ENCODE measurements at places on chromosomes 5 and 9.
A peak's percentile ranks its signal among the peaks of the same experiment; 100 is the strongest.

DNA sequence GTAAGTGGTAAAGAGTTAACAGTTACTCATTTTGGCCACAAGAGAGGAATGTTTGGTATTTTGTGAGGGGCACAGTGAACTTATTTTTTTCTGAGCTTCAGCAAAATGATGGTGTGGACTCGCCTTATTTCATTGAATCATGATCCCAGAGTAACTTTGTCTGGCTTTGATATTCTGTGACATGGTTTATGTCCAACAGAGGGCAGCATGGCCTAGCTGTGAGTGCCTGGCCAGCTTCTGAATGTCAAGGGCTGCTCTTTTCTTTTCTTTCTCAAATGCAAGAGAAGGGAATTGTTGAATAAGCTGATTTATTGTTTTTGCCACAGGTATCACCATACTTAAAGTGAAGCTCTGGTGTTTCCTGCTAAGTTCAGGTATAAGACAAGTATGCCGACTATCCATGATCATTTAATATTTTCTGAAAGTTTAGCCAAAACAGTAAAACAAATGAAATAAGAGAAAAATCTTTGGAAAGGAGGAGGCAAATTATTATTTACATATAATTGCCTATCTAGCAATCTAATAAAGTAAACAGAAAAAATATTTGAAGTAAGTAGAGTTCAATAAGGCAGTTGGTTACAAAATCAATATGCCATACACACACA is 31.7 kb downstream of the MRPL22 start:
- DNase-seq = peak; percentile 80

- DNase-seq = no peak
Measured at GRCh38 chr9:89515416-89515815, 17.5 kb upstream of the SEMA4D start.

DNA sequence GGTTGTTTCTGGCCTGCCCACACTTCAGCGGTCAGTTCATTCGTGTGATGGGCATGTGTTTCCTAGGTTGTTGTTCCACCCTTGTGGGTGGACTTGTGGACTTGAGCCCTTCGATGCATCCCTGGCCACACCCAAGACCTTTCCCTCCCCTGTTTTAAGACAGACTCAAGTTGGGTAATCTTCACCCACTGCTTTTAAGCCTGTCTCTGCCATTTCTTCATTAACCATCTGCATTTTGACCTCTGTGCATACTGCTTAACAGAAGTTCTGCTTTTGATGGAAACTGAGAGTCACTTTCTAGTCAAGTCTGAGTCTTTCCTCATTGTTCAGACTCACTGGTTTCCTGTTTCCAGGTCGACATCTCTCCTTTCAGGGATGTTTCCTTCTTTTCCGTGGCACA is 233.7 kb downstream of the ARHGEF28 start:
- DNase-seq = no peak

DNA sequence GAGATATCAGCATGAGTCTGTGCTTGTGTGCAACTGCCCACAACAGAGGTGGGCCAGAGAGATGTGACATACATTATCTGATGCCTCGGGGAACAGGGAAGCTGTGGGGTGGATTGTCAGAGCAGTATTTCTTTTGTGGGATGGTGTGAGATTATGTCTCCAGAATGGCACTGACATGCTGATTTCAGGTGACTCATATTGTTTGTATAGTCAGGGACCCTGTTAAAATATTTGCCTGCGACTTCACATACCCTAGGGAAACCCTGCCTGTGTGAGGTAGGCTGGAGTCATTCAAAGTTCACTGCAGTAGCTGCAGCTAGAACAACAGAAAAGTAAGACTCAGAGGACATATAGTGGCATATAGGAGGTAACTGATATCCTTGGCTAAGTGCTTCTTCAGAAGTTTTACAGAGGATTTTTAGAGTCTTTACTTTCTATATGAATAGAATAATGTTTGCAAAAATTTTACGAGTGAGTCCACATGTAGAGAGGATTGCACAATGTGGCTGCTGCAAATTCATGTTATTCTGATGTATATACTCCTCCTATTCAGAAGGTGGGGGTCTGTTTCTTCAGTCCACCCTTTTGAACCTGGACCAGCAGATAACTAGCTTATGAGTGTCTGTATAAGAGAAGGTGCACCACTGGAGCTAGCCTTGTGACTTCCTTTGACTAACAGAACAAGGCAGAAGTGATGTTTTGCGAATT is 89.3 kb downstream of the MACIR start:
- peak; percentile 62 for DNase-seq

GRCh38 chr9:19768798-19769197 is 20.0 kb downstream of the SLC24A2 start:
- no peak for DNase-seq

DNA sequence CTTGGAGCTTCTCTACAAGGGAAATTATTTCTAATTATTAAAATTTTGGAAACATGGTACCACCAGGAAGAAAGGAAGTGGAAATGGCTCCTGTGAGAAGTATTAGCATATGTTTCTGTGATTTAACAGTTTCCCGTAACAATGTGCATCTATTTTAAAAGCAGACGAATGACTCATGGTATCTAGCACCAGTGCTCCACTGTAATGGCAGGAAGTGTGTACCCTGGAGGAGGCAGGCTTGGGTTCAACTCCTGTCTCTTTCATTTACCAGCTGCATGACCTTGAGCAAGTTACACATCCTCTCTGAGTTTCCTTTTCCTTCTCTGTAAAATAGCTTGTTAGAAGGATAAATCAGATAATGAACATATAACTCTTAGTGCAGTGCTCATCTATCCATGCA is 41.0 kb upstream of the ANGPTL2 start:
- DNase-seq = peak; percentile 37

DNA sequence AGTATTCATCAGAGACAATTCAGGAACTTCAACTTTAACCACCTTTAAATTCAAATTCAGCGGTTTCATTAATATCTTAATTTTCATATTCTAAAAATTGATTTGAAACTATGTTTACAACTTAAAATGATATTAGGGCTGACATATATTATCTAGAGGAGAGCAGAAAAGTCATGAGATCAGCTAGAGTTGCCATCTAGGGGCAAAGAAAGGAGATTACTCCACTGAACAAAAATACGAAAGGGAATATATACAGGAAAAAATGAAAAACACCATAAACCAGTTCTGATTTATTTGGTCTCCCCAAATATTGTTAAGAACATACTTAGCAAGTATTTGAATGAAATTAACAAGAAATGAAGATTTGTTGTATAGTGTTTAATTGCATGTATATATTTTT is 946.3 kb downstream of the DTWD2 start:
- DNase-seq = no peak

DNA sequence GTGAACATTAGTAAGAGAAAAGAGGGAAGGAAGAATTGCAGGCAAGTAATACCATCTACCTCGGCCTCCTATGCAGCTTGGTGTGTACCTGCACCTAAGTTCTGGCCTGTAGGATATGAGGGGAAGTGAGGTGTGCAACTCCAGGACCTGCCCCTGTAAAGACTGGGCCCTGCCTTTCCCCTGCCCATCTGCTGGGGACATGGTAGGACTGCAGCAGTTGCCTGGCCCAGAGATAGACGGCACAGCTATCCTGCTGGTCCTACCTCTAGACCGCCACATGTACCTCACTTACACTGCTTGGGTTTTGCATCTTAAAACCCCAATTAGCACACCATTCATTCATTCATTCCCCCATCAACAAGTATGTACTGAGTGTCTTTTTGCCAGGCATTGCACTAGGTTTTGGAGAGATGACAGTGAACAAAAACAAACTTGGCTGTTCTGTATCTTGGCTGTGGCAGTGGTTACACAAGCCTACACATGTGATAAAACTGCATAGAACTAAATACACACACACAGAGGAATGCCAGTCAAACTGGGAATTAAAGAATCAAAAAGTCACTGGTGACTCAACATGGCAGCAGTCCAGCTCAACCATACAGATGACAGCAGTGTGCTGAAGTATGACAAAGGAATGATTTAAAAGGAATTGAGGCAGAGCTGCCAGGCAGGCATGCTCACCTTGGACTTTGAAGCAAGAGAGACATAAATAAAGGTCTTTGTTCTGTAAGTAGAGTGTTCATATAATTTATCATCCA is 23.3 kb upstream of the MGAT1 start:
- DNase-seq = no peak

GRCh38 chr5:140011297-140011802 is 31.7 kb downstream of the NRG2 start:
- no peak for DNase-seq

DNA sequence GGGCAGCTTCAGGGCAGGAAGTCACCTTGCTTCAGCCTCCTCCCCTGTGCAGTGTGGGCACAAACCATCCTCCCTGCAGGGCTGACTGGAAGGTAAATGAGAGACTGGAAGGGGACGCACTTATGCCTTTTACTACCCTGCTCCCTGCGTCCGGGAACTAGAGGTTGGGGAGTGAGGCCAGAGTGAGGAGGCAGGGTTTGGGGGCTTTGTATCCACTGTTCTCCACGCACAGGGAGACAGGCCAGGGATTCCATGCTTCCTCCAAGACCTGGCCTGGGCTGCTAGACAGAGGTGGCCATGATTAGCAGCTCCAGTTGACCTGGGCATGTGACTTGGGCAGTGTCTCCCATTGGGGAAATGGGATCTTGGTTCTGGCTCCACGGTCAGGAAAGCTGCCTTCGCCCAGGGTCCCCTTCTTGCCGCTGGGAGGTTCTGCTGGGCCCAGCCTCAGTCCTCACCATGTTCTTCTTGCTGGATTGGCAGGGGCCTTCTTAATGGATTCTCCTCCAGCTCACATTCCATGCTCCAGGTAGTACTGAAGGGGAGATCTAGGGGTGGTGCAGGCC is 37.0 kb upstream of the PSD2 start:
- peak; percentile 54 for DNase-seq

GRCh38 chr5:171152382-171152781 is 156.7 kb upstream of the TLX3 start:
- no peak for DNase-seq

GRCh38 chr9:134557331-134557730 is 84.3 kb upstream of the COL5A1 start:
- peak; percentile 35 for DNase-seq

DNA sequence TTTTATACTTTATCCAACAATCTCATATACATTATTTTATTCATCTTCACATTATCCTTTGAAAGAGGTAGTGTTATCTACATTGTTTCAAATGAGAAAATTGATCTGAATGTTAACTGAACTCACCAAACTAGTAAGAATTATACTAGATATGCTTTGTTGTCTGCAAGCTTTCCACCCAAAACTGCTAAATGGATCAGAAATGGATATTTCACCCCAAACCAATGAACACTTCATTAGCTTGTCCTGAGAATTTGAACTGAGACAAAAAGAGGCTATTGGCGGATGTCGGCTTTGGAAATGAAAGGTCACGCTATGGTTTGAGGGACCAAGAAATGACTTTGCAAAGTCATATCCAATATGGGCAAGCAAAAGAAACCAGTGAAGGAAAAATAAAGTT is 201.9 kb upstream of the TRPM3 start:
- no peak for DNase-seq

DNA sequence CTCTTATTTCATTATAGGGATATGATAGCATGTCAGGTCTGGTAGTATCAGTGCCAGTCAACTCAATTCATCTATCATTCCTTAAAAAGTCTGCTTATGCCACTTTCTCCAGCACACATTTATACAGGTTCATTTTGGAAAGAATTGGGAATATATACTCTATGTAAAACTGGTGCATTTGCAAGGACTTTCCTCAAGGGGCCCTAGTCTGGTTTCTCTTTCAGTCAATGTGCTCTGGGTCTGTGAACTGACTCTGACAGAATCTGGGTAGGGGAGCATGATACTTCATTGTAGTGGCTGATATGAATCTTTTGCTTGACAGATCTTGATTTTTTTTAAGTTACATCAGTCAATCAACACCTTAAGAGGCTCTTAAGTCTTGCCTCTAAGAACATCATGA is 313.9 kb downstream of the HTR1A start:
- DNase-seq = no peak

DNA sequence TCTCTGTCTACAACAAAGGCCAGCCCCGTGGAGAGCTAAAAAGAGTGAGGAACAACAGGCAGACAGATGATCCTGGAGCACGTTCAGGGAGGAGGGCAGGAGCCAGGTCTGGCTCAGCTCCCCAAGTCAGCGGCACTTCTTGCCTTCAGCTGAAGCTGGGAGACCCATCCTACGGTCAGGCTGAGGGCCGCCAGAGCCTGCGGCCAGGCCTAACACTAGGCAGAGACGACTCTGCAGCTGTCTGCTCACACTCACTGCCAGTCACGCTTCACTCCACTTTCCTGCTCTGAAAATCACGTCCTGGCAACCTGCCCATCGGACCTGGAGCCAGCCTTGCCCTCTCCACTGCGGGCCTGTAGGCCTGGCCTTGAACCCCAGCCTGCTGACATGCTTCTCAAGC is 160.9 kb upstream of the LHFPL2 start:
- no peak for DNase-seq

DNA sequence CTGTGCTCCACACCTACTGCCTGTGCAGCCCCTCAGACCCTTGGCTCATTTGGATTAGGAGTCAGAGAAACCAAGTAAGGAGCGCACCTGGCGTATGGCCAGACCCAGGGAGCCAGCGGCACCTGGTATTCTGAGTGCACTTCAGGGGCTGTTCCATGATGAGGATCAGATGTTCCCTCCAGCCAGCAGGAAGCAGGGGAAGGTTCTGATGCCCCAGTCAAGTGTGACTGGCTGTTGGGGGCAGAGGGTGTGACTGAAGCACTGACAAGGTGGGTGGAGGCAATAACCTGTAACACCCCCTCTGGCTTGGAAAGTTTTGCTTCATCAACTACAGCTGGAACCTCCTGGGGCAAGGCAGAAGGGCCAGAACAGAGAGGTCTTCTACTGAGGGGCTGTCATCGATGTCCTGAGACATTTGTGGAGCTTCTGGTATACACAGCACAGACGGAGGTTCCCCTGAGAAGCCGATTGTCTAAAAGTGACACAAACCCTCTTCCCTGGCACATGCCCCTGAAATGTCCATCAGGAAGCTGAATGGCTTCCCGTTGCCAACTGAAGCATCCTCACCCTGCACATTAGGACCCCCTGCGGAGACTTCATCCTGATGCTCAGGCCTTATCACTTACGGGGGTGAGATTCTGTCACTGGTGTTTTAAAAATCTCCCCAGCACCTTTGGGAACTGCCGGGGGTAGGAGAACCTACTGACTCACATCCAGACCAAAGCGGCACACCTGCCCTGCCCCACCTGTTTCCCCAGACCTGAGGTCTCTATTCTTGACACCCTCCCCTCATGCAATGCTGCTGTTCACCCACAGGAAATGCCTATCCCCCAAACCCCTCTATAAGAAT is 21.1 kb downstream of the TRAF1 start:
- DNase-seq = no peak

- DNase-seq = no peak
Measured at GRCh38 chr5:75885321-75885720, 168.1 kb upstream of the POC5 start.

- DNase-seq = no peak
Measured at GRCh38 chr5:77390795-77391194, 101.3 kb downstream of the WDR41 start.

- DNase-seq = no peak
Measured at GRCh38 chr5:179275941-179276837, 69.1 kb downstream of the ADAMTS2 start.

GRCh38 chr5:132233811-132234683 is 6.4 kb upstream of the P4HA2 start:
- DNase-seq = peak; percentile 24

- no peak for DNase-seq
Measured at GRCh38 chr5:163252950-163253349, 184.4 kb upstream of the CCNG1 start.

Measured in endodermal cell (in vitro differentiated cells).